T-cell (primary cell): ENCODE measurements at places on chromosomes 5 and 9. TPM values are rescaled to one million over a fixed set of nuclear protein-coding genes. Genes with fewer than 3 reads are reported as not detected.

GRCh38 chr5:76718880-76719279 lies 3.0 kb downstream of the F2R start:
- H3K4me1 ChIP-seq = peaks cover 3% of the 10 kb centered on the region
- H3K27me3 ChIP-seq = peaks cover 19% of the 10 kb centered on the region
- no peak for DNase-seq
- H3K36me3 ChIP-seq = no peaks in the 10 kb centered on the region

DNA sequence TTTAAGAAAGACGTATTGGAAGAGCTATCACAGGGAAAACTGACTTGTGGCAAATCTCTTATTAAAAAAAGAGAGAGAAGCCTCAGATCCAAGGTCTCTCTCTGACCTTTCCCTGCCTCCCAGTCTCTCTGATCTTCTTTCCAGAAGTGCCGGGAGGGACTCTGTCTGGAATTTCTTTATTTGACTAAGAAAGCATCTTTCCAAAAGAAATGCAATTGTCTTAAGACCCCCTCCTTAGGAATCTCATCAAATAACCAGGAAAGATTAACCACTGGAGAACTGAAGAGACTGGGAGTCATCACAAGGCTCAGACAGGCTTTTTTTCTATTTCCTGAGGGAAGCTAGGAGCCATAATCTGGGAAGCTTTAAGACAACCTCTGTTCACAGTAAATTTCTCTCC lies 4.6 kb downstream of the C1QTNF3 start:
- H3K4me3 ChIP-seq = no peak overlapping the region
- no peak for DNase-seq
- H3K27me3 ChIP-seq = no peaks in the 10 kb centered on the region
- peaks cover 10% of the 10 kb centered on the region for H3K36me3 ChIP-seq
- no peaks in the 10 kb centered on the region for H3K4me1 ChIP-seq

GRCh38 chr9:112574008-112574407 lies 87.4 kb downstream of the KIAA1958 start:
- H3K27me3 ChIP-seq = no peaks in the 10 kb centered on the region
- H3K27ac ChIP-seq = no peak overlapping the region
- peaks cover 5% of the 10 kb centered on the region for H3K36me3 ChIP-seq
- H3K4me1 ChIP-seq = no peaks in the 10 kb centered on the region
- H3K4me3 ChIP-seq = no peak overlapping the region

The SPINK6 gene
- total RNA-seq = not detected
